ENCODE measurements at places on chromosomes 2 and 18.

DNA sequence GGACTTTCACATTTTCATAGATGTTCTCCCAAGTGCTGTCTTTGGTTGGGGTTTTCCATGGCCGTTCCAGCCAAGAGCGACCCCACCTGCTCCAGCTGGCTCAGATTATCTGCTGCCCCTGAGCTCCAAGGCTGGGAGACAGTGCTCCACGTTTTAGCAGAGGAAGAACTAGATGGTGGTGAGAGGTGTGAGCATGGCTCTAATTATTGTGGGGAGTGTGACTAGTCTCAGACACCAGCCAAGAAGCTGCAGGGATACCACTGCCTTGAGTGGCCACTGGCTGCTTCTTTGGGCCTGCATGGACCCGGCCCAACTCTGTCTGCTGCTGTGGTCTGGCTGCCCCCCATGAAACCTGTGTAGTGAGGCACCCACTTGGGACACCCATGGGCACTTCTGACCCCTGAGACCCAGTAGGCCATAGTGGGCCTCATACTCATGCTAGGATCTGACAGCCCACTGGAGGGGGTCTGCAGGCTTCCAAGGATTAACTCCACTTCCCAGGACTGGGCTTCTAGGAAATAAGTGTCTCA lies 2.8 kb upstream of the NCL start:
- DNase-seq = no peak

DNA sequence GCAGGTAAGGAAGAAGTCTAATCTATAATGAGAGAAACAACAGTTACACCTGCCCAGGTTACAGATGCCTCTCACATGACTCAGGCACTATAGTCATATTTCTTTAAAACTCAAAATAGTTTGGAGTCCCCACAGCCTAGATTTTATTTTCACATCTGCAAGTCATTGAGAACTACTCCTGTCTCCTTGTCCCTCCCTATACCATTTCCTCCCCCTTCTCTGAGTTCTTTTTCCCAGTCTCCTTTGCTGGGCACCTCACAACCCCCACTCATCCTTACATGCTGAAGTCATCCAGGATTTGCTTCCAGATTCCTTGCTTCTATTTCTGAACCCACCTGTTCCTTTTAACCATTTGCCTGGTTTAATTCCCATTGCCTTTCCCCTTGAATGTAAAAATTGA lies 73.1 kb upstream of the KCNE4 start:
- DNase-seq = no peak

DNA sequence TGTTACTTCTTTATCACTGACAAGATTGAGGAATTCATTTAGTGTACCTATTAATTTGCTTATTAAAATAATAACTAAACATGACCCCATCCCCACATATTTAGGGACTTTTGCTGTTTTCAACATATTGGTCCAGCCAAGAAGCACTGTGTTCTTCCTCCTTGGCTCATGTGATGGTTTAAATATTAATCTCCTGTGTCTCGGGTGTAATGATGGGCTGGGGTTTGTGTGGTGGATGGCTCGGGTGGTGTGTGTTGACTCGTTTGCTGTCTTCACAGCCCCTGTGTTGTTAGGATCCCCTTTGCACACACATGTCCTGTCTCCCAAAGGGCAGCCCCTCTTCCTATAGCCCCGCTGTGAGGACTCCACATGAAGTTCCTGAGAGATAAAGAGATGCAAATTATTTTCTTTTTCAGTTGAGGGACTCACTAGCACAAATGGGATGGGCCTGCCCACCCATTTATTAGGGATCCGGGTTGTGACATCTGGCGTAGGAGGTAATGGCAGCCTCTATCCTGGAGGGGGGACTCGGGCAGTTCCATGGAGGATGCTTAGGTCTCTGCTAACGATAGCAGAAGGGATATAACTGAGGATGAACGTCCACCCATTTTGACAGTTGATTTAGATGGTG lies 53.4 kb downstream of the FHOD3 start:
- no peak for DNase-seq

- DNase-seq = no peak
Measured at GRCh38 chr2:147595200-147595599, 249.6 kb upstream of the ACVR2A start.

GRCh38 chr2:95026471-95027368 lies 1.2 kb downstream of the MAL start:
- DNase-seq = no peak

- DNase-seq = no peak
Measured at GRCh38 chr2:22442051-22442450, 942.9 kb upstream of the KLHL29 start.

DNA sequence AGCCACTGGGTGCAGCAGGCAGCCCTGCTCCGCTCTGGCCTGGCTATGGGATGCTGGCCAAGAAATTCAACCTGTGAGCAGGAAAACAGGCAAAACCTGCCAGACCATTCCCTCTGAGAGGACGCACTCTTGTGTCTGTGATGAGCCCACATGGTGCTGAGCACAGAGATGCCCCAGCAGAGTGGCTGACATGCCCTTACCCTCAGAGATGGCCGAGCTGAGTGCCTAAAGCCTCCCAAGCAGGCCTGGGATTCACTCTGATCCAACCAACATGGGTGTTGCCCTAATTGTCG lies 34.3 kb upstream of the TAF1B start:
- no peak for DNase-seq

- DNase-seq = no peak
Measured at GRCh38 chr2:221109552-221109951, 462.6 kb downstream of the EPHA4 start.

GRCh38 chr18:69686861-69687260 lies 260.8 kb downstream of the CD226 start:
- DNase-seq = no peak

DNA sequence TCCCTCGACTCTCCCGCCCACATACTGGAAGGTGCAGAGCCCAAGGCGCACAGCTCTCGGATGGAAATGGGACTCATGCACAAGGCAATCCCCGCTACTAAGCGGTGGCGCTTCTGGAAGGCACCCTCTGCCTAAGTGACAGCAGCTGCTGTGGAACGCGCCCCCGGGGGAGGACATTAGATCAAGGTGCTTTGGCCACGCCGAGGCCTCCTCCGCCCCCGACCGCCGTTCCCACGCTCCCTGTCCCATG lies 202 bp downstream of the MCEE start:
- no peak for DNase-seq

DNA sequence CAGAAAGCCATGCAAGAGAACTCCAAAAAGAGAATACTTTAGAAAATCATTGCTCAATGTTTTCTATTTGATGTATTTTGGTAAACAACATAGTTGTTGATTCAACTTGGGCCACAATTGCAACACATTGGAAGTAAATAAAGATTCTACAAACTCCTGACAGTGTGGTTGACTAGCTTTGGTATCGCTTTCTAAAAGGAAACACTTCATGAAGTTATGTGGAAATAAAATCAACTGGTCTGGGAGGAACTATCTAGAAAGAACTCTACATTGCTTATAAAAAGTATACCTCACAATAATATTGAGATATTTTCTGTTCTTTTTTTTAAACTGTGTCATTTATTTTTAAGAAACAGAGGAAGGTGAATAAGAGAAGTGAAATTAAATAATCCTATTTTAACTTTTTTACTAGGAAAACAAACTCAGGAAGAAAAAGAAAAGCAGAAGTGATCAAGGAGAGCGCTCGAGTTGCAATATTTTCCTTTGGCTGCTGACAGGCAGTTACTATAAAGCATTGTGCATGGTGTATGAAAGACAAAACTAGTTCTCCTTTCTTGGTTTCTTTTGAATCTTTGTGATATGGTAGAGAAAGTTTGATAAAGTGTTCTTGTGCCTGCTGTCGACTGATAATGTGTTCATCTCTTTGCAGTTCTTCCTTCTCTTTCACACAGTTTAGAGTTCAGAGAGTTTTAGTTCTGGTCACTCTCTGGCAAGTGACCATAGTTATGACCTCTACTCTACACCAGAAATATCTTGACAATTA lies 3.0 kb downstream of the DHRS9 start:
- DNase-seq = no peak

DNA sequence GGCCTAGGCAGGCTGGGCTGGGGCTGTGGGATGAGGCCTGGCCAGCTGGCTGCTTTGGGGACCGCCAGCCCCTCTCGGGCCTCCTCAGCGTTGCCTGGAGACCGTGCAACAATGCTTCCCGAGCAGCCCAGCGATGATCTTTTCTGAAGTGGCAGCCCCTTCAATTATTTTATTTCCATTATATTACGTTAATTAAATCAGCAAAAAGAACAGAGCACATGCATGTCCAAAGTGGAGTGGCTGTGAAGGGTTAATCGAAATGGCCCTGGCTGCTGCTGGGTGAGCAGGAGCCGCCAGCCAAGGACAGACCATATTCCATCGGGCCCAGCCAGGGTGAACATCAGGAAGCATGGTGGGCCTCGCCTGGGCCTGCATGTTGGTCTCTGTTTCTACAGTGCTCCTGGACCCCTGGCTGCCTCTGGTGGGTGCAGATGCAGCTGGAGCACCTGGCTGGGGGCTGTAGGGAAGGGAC lies 245.5 kb downstream of the MYCN start:
- no peak for DNase-seq

DNA sequence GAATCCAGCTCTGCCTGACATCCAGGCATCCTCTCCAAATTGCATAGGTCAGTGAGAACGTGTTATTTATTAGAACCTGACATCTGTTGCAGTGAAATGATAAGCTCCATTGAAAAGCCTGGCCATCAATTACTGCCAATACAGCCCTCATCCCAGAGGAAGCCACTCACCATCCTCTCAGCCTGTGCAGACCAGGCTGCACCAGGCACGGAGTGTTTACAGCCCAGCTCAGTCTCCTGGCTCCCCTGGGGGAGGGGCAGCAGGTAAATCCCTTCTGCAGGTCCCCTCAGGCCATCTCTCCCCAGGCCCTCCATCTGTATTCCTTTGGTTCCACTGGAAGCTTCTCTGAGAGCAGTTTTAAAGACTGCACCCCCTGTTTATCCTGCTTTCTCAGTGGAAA lies 82.6 kb upstream of the FOSL2 start:
- DNase-seq = no peak

DNA sequence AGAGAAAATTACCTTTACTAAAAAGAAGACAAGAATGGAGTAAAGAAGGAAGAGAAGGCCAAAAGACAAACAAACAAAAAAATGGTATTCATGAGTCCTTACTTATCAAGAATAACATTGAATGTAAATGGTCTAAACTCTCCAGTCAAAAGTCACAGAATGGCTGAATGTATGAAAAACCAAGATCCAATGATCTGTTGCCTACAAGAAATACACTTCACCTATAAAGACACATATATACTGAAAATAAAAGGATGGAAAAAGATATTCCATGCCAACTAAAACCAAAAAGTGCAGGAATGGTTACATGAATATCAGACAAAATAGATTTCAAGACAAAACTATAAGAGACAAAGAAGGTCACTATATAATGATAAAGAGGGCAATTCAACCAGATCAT lies 65.0 kb upstream of the ASXL3 start:
- DNase-seq = no peak

DNA sequence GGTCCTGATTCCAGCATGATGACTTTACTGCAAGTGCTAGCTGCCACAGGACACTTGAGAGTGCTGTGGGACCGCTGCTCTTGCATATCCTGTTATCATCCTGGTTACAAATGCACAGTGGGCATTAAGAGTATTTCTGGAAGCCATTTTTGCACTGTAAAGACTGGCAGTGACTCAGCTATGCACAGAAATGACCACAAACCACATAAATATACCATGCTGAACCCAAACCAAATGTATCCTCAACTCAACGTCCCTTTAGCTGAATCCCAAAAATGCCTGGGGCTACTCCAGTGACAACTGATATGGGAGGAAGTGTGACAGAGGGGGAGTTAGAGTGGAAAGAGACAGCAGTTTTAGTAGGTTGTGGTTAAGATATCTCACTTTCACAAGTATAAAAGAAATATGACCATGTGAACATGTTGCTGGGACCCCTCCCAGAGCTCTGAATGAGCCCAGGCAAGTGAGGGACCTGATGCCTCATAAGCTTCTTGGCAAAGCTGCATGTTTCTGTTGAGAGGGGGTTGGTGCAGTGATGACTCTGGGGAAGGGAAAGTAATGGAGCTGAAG lies 37.3 kb downstream of the RHBDD1 start:
- DNase-seq = no peak

DNA sequence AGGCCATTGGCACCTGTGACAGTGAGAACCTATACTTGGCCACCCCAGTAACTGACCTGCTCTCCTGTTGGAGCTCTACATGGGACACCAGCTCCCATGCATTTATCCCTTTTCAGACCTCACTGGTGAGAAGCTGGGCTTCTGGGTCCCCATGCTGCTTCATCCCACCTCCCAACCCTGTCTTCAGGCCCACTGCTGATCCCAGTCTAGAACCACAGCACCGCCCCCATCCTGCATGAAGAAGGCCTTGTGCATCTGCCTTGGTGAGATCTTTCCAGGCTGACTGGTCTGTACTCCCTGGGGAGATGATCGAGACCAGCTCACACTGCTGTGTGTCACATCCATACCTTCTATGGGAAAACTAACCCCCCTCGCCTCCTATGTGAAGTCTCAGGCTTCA lies 22.7 kb downstream of the TTC32 start:
- no peak for DNase-seq

DNA sequence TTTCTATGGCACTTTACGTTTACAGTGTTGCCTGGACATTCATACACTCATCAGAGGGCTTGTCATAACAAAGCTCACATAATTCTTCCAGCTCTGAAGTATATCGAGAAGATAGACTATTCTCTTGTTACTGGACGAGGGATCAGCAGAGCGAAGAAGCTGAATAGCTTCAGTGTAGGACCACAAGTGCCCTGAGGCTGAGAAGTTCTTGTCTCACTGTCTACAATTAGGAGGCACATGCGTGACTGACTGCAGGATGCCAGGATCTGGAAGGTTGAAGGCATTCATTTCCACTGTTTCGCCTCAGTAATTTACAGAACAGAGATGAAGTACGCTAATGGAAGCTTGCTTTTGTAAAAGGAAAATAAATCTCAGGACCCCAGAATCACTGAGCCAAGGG lies 9.6 kb downstream of the SH3YL1 start:
- DNase-seq = no peak

- DNase-seq = no peak
Measured at GRCh38 chr2:230166557-230167170, 53.1 kb downstream of the SP110 start.

GRCh38 chr2:47737-48136 lies 1.4 kb upstream of the FAM110C start:
- DNase-seq = no peak

- DNase-seq = no peak
Measured at GRCh38 chr2:12338946-12339697, 377.6 kb upstream of the TRIB2 start.
